G401 (cell line): ENCODE measurements at places on chromosomes 1 and 21.
A peak's percentile ranks its signal among the peaks of the same experiment; 100 is the strongest.

GRCh38 chr1:13702425-13703127 lies 2.6 kb downstream of the PRDM2 start:
- peak; percentile 8 for DNase-seq

DNA sequence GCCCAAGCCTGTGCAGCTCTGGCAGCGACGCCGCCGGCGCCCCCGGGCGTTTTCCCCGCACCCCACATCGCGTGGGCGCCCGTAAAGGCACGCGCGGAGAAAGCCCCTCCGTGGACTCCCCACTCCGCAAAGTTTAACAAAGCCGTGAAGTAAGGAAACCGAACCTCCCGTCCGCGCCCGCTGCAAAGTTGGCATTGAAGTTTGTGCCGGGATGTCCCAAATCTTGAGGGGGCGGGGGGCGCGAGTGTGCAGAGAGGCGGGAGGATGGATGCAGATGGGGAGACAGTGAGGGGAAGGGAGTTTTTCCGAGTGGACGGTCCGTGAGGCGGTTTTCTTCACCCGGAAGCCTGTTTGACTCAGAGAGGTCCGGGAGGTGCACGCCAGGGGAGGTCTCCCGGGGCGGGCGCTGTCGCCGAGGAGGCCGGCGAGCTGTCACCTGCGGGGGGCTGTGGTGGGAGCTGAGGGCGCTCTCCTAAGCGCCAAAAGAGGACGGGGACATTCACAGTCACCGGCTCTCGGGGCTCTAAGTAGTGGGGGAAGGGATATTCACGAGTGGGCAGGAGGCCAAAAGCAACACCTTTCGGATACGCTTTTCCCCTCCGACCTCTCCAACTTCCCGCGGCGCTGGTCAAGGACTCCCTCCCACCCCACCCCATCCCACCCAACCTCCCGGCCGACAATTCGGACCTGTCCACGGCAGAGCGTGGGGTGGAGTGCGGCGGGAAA lies 1.3 kb downstream of the WLS start:
- no peak for DNase-seq

DNA sequence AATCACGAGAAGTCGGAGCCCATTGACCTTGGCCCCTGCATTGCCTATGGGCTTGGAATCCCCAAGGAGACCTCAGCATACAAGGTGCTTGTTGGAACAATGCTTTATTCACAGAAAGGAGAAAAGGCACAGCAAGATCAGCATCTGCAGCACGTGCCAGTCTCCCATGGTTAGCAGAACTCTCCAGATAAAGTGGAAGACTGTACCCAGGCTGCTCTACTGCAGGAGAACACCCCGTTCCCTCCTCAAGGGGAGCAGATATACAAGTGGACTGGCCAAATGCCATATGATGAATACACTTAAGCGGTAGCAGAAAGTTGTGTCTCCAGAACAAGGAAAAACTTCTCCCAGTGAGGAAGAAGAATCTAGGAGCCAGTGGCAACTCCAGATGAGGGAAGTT lies 53.5 kb downstream of the ST6GALNAC3 start:
- DNase-seq: no peak

DNA sequence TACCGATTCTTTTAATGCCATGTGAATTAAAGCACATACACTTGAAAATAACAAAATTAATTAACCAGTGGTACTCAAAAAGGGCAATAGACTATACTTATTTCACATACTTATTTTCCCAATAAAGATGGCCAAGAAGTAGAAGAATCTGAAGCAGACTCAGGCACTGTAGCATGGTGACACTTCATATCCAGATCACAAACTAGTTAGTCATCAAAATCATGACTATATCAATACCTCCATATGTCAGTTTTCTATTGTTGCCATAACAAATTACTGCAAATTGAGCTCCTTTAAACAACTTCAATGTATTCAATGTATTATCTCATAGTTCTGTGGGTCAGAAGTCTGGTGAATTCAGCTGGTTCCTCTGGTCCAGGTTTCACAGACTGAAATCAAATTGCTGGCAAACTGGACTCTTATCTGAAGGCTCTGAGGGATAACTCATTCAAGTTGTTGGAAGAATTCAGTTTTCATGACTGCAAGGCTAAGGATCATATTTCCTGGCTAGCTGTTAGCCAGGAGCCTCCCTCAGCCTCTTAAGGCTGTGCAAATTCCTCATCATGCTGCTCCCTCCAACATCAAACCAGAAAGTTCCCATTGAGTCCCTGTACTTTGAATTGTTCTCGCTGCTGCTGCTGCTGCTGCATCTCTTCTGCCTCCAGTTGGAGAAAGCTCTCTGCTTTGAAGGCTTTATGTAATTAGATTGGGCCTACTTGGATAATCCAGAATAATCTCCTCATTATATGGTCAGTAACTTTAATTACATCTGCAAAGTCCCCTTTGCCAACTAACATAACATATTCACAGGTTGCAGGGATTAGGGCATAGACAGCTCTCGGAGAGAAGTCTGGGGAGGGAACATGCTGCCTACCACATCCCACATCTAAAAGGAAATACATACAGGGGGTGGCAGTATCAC lies 91.5 kb downstream of the MRPL39 start:
- DNase-seq: no peak

GRCh38 chr1:167542109-167543032 lies 11.2 kb downstream of the CREG1 start:
- DNase-seq: no peak

- no peak for DNase-seq
Measured at GRCh38 chr21:27164208-27165177, 197.6 kb upstream of the ADAMTS5 start.

GRCh38 chr1:8349473-8349865 lies 31.6 kb downstream of the SLC45A1 start:
- no peak for DNase-seq

GRCh38 chr21:17854745-17855144 lies 35.6 kb upstream of the C21orf91 start:
- no peak for DNase-seq

GRCh38 chr1:3308053-3308452 lies 146.4 kb upstream of the ARHGEF16 start:
- no peak for DNase-seq

DNA sequence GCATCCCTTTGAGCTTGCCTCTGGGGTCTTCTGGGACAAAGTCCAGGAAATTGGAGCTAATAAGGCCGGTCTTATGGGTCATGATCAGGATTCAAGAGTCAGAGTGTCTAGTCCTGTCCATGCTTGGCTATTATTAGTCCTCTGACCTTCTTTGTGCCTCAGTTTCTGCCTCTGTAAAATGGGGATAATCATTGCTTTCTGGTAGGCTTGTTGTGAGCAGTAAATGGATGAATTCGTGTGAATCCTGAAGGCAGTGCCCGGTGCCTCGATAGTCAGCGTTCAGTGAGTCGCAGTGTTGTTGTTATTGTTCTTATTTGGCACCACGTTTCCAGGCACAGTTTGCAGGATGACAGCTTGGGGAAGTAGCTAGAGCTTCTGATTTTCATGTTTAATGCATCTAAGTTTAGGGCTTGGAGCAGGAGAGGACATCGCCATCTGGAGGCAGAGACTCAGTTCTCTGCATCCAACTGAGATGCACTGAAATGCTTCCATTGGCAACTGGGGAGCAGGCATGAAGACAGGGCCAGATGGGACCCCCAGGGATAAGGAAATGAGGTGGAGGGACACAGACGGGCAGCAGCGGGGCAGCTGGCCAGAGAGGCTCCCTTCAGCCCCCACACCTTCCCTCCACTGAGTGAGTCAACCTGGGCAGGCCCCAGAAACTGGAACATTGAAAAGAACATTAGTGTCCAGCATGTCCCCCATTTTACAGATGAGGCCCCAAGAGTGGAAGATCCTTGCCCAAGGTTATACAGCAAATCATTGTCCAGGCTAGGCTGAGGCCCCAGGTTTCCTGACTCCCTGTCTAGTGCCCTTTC lies 160.3 kb downstream of the PTPRU start:
- DNase-seq: peak; percentile 79

GRCh38 chr1:33442141-33442540 lies 11.2 kb upstream of the PHC2 start:
- no peak for DNase-seq

DNA sequence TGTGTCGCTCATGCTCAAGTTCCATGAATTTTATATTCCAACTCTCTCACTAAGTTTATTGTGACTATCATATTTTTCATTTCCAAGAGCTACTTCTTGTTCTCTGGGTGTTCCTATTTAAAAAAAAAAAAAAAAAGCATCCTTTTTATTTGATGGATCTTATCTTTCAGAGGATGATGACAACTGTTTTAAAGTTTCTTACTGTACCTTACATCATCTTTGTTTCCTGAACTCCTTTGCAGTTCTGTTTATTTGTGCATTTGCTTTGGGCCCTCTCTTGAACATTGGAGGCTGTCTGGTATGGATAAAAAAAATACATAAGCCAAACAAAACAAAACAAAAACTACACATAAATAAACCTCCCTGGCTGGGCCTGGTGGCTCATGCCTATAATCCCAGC lies 32.1 kb upstream of the FAM20B start:
- no peak for DNase-seq
